ENCODE measurements at places on chromosomes 4 and X. TPM values are rescaled to one million over a fixed set of nuclear protein-coding genes. Genes with fewer than 3 reads are reported as not detected.

DNA sequence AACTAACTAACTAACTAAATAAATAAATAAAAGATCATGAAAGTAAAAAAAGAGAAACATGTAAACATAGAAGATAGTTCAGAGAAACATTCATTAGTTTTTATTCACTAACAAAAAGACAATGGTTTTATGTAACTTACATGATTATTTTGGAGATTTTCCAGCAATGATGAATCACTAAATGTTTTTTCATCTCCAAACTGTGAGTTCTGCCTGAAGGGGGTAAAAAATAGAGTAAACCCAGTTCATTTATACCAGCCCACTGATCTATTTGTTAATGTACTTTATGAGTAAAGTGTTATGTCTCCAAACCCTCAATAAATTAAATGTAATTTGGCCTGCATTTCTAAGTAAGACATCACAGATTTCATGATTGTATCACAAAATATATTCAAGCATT, 101.1 kb downstream of the ATP8A1 start:
- H3K4me1 ChIP-seq: no peaks in the 10 kb centered on the region
- no peak for DNase-seq
- H3K4me3 ChIP-seq: no peak overlapping the region
- no peaks in the 10 kb centered on the region for H3K36me3 ChIP-seq
- H3K27ac ChIP-seq: no peak overlapping the region

DNA sequence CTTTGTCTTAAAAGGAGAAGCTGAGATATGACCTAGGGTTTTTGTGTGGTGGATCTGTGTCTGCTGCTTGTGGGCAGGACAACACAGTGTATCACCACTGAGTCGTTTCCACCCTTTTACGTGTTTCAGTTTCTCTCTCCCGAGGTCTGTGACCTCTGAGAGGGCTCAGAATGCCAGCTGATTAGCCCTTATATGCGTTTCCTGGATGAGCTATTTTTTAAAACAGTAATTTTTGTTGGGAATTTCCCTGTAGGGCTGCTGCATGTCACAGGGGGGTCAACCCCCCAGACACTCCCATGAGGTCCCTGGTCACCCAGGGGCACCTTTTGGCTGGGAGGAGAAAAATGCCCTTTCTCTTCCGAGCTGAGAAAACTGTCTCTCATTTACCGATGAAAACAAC, 170.4 kb upstream of the CASK start:
- no peaks in the 10 kb centered on the region for H3K4me1 ChIP-seq
- H3K36me3 ChIP-seq: no peaks in the 10 kb centered on the region
- no peak overlapping the region for H3K4me3 ChIP-seq
- H3K27me3 ChIP-seq: no peaks in the 10 kb centered on the region
- no peak for DNase-seq

GRCh38 chr4:189267312-189267965, 673.2 kb upstream of the FRG1 start:
- DNase-seq: no peak
- no peaks in the 10 kb centered on the region for H3K36me3 ChIP-seq
- no peak overlapping the region for H3K27ac ChIP-seq
- no peak overlapping the region for H3K4me3 ChIP-seq
- H3K27me3 ChIP-seq: no peaks in the 10 kb centered on the region

GRCh38 chr4:84269536-84270044, 229.5 kb downstream of the NKX6-1 start:
- H3K27ac ChIP-seq: no peak overlapping the region
- no peak for DNase-seq
- H3K27me3 ChIP-seq: no peaks in the 10 kb centered on the region

DNA sequence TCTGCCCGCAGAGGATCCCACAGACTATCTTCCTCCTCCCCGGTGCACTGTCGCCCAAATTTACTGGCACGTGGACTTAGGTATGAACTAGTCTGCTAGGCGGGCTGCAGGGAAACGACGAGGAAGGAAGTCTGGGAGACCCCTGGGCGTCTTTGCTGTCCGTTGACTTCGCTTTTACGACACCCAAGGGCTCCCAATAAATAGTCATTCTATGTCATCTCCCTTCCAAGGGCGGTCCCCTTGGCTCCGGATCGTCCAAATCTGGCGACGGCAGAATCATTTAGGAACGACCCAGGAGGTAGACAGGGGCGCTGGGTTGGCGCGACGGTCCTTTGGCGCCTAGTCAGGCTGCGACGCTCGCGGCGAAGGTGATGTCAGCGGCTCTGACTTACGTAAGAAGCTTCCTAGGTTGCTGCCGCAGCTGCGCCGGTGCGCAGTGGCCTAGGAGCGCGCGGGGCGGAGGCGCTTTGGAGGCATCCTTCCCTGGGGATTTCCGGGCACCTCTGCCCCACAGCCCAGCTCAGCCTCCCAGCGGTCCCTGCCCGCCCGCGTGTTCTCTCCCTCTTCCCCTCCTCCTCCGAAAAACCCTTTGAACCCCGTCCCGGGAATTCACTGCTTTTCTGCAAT, 2.2 kb downstream of the NHS start:
- no peaks in the 10 kb centered on the region for H3K36me3 ChIP-seq
- no peaks in the 10 kb centered on the region for H3K27me3 ChIP-seq
- no peaks in the 10 kb centered on the region for H3K4me1 ChIP-seq
- DNase-seq: no peak

GRCh38 chr4:108213308-108213707, 44.6 kb upstream of the LEF1 start:
- 0 out of 2 replicates have a peak, but pooled peaks cover 2% of the 10 kb centered on the region for H3K27me3 ChIP-seq
- H3K36me3 ChIP-seq: no peaks in the 10 kb centered on the region
- no peak overlapping the region for H3K4me3 ChIP-seq
- DNase-seq: no peak
- H3K27ac ChIP-seq: no peak overlapping the region

DNA sequence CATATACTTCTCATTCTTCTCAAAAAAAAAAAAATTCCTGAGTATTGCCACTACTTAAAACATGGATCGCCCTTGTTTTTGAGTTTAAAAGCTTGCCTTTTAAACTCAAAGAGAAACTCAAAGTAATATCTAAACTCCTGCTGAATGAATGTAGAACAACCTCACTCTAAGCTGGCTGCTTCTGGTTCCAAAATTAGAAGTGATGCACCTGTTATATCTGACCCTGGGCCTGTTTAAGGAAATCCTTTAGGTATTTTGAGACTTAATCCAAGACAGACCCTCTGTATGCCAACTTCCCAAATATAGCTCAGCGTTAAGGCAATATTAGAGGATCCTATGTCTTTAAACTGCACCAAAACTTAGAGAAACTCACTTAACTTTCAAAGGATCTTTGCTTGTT, 1.8 kb upstream of the OTUD4 start:
- H3K4me1 ChIP-seq: peaks cover 2% of the 10 kb centered on the region
- 0 out of 2 replicates have a peak, but pooled peaks cover 3% of the 10 kb centered on the region for H3K36me3 ChIP-seq
- H3K4me3 ChIP-seq: no peak overlapping the region
- no peaks in the 10 kb centered on the region for H3K27me3 ChIP-seq

GRCh38 chr4:77232653-77233052, 75.6 kb downstream of the CCNG2 start:
- no peaks in the 10 kb centered on the region for H3K27me3 ChIP-seq
- no peaks in the 10 kb centered on the region for H3K36me3 ChIP-seq
- DNase-seq: no peak

DNA sequence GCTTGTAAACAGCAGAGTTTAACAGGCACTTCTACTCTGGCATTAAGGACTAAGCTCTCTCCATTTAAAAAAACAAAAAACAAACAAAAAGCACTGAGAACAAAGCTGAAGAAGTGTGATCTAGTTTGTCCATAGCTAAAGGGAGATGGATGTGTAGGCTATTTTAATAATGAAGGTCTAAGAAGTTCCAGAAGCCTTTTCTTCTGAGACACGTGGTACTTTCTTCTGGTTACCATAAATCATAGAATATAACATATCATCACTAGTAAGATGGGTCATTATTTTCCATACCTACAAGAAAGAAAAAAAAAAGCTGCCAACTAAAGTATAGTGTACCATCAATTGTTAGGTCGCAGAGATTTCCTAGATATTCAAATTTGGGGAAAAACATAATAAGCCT, 722 bp upstream of the NBDY start:
- peaks cover 9% of the 10 kb centered on the region for H3K4me1 ChIP-seq
- H3K4me3 ChIP-seq: peak overlapping the region; percentile 77
- H3K36me3 ChIP-seq: no peaks in the 10 kb centered on the region
- DNase-seq: no peak
- H3K27ac ChIP-seq: no peak overlapping the region
- no peaks in the 10 kb centered on the region for H3K27me3 ChIP-seq

DNA sequence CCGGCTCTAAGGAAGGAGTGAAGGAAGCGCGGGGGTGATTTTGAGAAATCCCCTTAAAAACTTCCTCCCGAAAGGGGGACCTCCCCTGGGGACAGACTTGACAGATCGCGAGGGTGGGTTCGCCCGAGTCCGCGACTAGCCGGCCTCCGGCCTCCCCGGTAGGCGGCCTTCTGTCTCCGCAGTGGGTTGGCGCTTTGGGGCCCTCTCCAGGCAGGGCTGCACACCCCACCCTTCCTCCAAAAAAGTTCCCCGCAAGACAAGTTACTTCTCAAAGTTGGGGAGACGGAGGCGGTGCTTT, 24.8 kb downstream of the HOPX start:
- H3K4me1 ChIP-seq: no peaks in the 10 kb centered on the region
- no peak overlapping the region for H3K4me3 ChIP-seq
- no peak for DNase-seq
- no peaks in the 10 kb centered on the region for H3K36me3 ChIP-seq
- H3K27ac ChIP-seq: no peak overlapping the region

- H3K36me3 ChIP-seq: no peaks in the 10 kb centered on the region
- no peak for DNase-seq
- no peak overlapping the region for H3K4me3 ChIP-seq
- H3K4me1 ChIP-seq: no peaks in the 10 kb centered on the region
- no peak overlapping the region for H3K27ac ChIP-seq
- no peaks in the 10 kb centered on the region for H3K27me3 ChIP-seq
Measured at GRCh38 chr4:157994863-157995262, 178.0 kb downstream of the GASK1B start.

- DNase-seq: no peak
- no peaks in the 10 kb centered on the region for H3K4me1 ChIP-seq
- H3K27me3 ChIP-seq: no peaks in the 10 kb centered on the region
- no peak overlapping the region for H3K4me3 ChIP-seq
- no peaks in the 10 kb centered on the region for H3K36me3 ChIP-seq
- H3K27ac ChIP-seq: no peak overlapping the region
Measured at GRCh38 chr4:169987327-169988228, 38.6 kb downstream of the MFAP3L start.

- no peaks in the 10 kb centered on the region for H3K4me1 ChIP-seq
- no peak overlapping the region for H3K4me3 ChIP-seq
- no peaks in the 10 kb centered on the region for H3K27me3 ChIP-seq
- H3K27ac ChIP-seq: no peak overlapping the region
- no peak for DNase-seq
Measured at GRCh38 chr4:120568731-120569130, 353.8 kb downstream of the PRDM5 start.

DNA sequence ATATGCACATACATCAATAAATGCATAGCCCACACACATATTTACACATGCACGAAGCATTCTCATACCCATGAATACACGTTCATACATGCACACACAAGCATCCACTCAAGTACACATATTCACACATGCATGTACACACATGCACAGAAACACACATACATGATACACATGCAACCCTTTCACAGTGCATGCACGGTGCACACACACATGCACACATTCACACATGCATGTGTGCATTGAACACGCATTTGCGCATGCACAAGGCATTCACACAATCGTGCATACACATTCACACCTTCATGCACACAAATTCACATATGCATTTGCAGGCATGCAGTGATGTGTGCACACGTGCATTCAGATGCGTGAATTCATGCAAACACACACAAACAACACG, 324.5 kb downstream of the DHRSX start:
- H3K4me3 ChIP-seq: no peak overlapping the region
- H3K4me1 ChIP-seq: no peaks in the 10 kb centered on the region
- H3K36me3 ChIP-seq: no peaks in the 10 kb centered on the region
- H3K27me3 ChIP-seq: no peaks in the 10 kb centered on the region
- no peak for DNase-seq
- H3K27ac ChIP-seq: no peak overlapping the region

DNA sequence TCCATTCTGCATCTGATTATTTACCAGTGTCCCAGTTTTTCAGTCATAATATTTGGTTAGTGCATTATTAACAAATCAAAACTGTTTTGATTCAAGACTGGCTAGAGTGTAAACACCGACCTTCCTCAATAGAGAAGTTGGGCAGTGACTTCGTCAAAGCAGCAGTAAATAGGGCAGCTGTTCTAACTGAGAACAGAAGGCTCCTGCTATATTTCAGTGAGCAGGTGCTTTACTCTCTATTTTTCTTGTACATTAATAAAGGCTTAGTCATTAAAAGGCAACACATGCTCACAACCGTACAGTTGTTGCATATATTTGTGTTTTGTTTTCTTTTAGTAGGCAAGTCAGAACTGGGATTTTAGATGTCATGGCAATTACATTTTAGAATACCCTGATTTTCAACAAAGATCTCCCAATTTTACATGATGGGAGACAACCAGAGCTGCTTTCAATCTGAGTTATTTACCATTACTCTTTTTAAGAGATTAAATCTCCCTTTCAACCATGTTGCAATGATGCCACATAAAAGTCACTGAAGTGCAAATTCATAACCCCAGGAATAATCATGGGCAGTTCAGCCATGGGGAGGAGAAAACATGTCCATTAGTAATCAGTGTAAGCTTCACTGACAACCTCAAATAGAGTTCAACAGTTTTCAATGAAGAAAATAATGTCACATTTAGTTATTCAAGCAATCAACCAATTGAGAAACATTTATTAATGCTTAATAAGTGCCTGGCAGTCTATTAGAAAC, 233.3 kb downstream of the NDST4 start:
- H3K27me3 ChIP-seq: no peaks in the 10 kb centered on the region
- H3K36me3 ChIP-seq: no peaks in the 10 kb centered on the region
- DNase-seq: no peak
- H3K27ac ChIP-seq: no peak overlapping the region
- no peak overlapping the region for H3K4me3 ChIP-seq
- H3K4me1 ChIP-seq: no peaks in the 10 kb centered on the region

DNA sequence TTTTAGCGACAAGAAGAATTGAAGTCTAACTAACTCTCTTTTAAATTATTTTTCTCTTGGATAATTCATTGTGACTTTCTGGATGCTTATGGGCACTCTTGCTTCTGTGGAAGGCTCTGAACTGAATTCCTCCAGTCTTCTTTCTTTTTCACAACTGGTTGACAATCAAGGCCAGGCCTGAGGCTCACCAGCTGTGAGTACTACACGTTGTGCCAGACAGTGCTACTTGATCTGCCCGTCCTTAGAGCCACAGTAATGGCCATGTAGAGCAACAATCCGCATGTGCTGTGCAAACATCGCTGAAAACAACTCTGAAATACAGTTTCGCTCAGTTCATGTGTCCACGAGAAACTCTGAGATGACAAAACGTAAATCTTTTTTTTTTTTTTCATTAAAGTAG, 1336.3 kb upstream of the AGA start:
- no peaks in the 10 kb centered on the region for H3K27me3 ChIP-seq
- H3K4me1 ChIP-seq: no peaks in the 10 kb centered on the region
- no peak overlapping the region for H3K27ac ChIP-seq
- DNase-seq: no peak
- no peaks in the 10 kb centered on the region for H3K36me3 ChIP-seq

GRCh38 chrX:57822818-57823217, 87.4 kb downstream of the ZXDA start:
- DNase-seq: no peak
- no peak overlapping the region for H3K27ac ChIP-seq
- H3K4me1 ChIP-seq: 0 out of 2 replicates have a peak, but pooled peaks cover 2% of the 10 kb centered on the region
- no peaks in the 10 kb centered on the region for H3K27me3 ChIP-seq
- no peaks in the 10 kb centered on the region for H3K36me3 ChIP-seq
- H3K4me3 ChIP-seq: peak overlapping the region; percentile 67

Gene NLRP2B
- not detected for total RNA-seq

Gene EDA2R
- total RNA-seq: 0.05 TPM

Gene BEX5
- 0.21 TPM for total RNA-seq

Gene PLA2G12A
- 20.7 TPM for total RNA-seq

Gene SPANXA1
- not detected for total RNA-seq

Gene MAOA
- total RNA-seq: 0.23 TPM

Gene WNK3
- total RNA-seq: not detected

Gene BEND2
- total RNA-seq: not detected

All from Panc1 (cell line).